Activated CD4-positive, CD25-positive, alpha-beta regulatory T cell (primary cell): ENCODE measurements at places on chromosomes 6 and 20.

DNA sequence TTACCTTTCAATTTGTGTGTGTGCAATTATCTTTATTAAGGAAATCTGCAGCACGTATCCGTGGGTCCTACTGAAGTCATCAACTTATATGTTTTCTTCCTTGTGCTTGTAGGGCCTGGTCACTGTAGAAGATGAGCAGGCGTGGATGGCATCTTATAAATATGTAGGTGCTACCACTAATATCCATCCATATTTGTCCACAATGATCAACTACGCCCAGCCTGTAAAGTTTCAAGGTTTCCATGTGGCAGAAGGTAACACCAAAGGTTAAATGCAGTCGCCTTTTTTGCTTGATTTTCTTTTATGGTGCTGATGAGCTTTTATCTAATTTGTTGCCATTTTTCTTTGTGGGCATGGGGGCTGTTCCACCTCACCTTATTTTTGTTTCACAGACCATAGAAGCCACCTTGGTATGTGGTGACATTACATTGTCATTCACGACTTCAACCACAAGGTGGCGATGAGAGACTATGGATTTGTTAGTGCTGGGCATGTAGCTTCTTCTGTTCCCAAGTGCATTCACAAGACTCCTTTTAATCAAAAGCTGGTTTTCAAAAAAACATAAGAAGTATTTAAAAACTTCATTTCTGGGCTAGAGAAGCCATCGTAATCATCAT lies 106.5 kb upstream of the LAMP5 start:
- no peak for DNase-seq

DNA sequence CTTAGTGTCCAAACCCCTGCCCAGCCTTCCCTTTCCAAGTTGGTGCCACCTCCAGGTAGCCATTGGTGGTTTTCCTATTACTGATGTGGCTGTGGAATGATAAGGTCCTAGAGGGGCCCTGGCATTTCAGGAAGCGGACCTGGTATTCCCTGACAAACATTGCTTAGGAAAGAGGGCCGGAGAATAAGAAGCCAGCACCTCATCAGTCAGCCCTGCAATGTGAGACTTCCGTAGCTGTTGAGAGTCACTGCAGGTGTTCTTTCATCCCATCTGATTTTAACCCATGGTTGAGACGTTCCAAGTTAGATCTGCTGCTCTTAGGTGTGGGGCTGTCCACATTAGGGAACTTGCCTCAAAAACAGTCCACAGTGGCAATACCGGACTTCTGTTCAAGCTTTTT lies 14.8 kb upstream of the NPEPL1 start:
- no peak for DNase-seq

- no peak for DNase-seq
Measured at GRCh38 chr6:30510419-30511168, 21.3 kb downstream of the HLA-E start.

DNA sequence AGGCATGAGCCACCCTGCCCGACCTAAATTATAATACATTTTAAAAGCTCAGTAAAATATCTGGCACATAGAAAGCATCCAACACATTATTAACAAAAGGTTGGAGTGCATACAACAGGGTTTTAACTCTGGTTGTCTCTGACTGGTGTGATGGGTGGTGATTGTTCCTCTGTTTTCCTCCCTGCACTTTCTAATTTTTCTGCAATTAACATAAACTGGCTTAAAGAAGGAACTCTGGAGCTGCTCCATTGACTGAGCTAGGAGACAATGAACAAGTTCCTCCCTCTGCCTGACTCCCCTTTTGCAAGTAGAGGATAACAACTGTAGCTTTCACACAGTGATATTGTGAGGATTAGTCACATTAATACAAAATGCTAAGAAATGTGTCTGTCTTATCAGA lies 48.5 kb upstream of the SIRPG start:
- no peak for DNase-seq

- DNase-seq = no peak
Measured at GRCh38 chr6:45746046-45746445, 269.6 kb downstream of the CLIC5 start.

- DNase-seq = no peak
Measured at GRCh38 chr6:156352861-156353260, 424.3 kb upstream of the ARID1B start.

DNA sequence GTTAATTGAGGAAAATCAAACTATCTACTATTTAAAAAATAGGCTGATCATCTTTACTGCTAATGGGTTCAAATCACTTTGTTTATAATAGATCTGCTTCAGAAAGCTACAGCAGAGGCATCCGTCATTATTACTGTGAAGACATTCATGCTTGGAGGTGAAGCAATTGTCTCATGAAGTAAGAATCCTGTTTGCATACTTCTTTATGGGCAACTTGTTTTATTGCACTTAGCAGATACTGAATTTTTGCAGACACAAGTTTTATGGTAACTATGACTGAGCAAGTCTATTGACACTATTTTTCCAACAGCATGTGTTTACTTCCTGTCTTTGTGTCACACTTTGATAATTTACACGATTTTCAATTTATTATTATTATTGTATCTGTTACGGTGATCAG lies 573.9 kb downstream of the RFPL4B start:
- no peak for DNase-seq

DNA sequence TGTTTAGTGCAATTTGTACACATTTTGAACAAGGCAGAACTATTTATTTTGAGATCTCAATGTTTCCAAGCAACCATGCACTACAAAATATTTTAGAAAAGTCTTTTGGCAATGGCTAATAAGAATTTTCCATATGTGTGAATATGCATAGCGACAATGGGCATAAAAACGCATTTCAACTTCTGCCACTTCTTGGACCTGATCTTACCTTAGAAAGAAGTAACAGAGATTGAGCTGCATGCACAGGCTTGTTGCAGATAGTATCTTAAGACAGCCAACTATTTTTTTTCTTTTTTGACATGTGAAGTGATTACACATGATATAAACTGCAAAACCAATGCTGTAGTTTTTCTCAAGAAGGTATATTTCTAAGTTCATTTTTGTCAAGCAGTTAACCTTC lies 210.4 kb upstream of the PHACTR1 start:
- no peak for DNase-seq

GRCh38 chr6:83852528-83853177 lies 507 bp upstream of the RIPPLY2 start:
- no peak for DNase-seq

DNA sequence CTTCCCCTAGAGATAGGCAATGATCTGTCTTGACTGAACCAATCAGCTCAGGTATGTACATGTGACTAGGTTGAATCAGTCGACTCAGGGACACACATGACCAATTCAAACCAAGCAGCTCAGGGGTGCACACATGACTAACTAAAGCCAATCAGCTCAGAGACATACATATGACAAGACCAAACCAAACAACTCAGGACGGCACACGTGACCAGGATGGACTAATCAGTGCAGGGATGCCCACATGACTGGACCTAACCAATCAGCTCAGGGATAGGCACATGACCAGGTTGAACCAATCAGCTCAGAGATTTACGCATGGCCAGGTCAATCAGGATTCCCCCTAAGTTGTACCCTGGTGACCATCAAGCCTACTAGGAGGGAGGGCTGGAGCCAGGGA lies 310.3 kb downstream of the CDH26 start:
- no peak for DNase-seq

DNA sequence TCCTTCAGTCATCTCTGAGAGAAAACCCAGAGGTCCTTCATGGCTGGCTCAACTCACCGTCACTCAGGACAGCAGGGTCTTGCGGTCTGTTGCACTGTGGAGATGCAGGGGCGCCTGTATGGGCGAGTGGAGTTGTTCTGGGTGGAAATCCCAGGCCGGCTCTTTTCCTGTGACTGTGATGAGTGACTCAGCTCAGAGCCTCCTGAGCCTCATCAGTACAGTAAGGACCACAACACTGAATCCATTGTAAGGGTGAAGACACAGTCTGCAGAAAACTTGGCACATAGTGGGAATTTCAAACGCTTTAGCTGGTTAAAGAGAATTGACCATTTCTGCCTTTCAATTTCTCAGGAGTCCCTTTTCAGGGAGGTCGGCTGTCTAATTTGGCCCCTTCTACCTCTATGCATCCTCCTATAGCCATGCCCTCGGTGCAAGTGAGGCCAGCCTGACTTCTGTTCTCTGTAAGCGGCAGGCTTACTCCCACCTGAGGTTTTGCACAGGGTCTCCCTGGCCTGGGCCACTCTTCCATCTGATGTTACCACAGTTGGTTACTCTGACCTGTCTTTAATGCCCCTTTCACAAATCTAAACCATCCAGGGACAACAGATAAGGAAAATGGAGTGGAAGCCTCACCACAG lies 35.5 kb upstream of the TBXT start:
- DNase-seq = no peak

GRCh38 chr20:5000263-5001173 lies 792 bp downstream of the SLC23A2 start:
- no peak for DNase-seq

- no peak for DNase-seq
Measured at GRCh38 chr6:10624836-10625235, 69.6 kb downstream of the C6orf52 start.

GRCh38 chr6:14765106-14765505 lies 480.8 kb upstream of the JARID2 start:
- DNase-seq = no peak

GRCh38 chr20:38195521-38195920 lies 30.5 kb upstream of the TGM2 start:
- no peak for DNase-seq

DNA sequence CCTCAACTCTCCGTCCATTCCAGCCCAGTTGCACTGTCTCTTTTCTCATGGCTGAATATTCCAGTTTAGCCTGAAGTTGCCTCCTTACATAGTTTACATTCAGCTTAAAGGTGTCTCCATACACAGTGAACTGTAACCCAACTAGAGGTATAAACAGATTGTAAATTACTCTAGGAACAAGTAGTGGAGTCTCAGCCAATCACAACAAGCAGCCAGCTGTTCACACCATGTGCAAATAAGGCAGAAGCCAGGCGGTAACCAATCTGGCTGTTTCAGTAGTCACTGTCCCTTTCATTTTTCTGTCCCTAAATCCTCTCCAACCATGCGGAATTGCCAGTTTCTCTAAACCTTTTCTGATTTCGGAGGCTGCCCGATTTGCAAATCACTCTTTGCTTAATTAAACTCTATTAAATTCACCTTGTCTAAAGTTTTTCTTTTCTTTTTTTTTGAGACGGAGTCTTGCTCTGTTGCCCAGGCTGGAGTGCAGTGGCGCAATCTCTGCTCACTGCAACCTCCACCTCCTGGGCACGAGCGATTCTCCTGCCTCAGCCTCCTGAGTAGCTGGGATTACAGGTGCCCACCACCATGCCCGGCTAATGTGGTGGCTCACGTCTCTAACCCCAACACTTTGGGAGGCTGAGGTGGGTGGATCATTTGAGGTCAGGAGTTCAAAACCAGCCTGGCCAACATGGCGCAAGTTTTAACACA lies 37.6 kb upstream of the GFOD1 start:
- no peak for DNase-seq

DNA sequence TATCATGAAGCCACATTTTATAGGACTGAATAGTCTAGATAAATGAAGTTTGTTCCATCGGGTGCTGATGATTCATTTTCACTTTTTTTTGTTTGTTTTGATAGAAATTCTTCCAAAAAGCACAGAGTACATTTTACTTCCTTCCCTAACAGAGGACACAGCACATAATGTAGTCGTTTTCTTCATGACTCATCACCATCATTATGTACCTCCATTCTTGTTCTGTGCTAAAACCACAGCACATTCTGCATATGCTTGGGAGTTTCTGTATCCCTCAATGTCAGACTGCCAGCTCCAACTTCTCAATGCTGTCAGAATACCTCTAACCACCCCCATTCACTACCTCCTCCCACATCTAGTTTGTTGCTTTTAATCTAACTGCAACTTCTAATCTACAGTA lies 1004.9 kb upstream of the ADGRB3 start:
- no peak for DNase-seq

GRCh38 chr20:48186447-48186846 lies 401.2 kb upstream of the SULF2 start:
- no peak for DNase-seq

DNA sequence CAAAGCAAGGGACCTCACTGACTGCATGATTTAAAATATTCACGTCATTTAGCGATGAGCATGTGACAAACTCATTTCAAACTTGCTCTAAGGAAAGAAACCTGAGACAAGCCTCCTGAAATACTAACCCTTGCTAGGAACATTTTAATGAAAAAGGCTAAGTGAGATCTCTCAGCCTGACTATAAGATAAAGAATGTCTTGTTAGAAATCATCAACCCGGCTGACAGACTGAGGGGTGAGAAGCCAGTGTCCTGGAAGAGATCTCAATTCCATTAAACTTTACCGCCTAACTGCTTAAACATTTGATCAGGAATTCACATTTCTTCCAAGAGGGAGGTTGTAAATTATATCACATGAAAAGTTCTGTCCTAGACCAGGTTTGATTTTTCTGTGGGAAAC lies 274.8 kb upstream of the EXOC2 start:
- no peak for DNase-seq

GRCh38 chr6:135798751-135799515 lies 52.6 kb upstream of the PDE7B start:
- no peak for DNase-seq

- no peak for DNase-seq
Measured at GRCh38 chr6:100153636-100154275, 159.7 kb upstream of the MCHR2 start.

DNA sequence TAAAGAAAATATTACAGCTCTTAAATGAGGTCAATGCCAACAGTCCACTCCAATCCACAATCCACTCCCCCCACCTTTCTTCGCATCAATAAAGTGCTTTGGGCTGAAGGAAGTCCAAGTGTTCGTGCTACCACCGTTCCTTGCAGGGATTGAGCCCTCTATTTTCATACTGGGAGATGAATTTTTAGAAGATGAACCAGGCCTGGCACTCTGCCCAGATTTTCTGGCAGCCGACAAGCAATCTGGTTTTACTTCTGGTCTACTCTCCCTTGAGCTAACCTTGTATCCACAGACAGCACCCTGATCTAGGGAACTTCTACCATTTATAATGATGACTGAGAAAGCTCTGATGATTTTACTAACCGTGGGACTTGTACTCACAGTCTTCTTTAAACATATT lies 72.3 kb downstream of the BTBD9 start:
- no peak for DNase-seq

- DNase-seq = no peak
Measured at GRCh38 chr6:38137608-38138265, 318.2 kb downstream of the ZFAND3 start.

DNA sequence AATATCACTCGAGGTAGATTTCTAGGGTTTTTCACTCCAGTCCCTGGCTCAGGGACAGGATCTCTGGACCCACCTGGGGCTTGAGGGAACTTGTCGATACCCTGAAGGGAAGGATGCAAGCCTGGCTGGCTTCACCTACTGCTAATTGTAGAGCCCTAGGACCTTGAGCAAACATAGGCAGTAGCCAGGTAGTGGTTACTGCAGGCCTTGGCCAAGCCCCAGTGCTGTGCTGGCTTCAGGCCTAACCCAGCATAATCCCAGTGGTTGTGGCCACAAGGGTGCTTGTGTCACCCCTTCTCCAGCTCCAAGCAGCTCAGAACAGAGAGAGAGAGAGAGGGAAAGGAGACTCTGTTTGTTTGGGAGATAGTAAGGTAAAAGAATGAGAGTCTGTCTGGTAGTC lies 5.8 kb upstream of the MCM9 start:
- no peak for DNase-seq

GRCh38 chr6:169661391-169661756 lies 40.5 kb downstream of the WDR27 start:
- no peak for DNase-seq

- no peak for DNase-seq
Measured at GRCh38 chr6:122752459-122752858, 27.1 kb upstream of the FABP7 start.
